Stimulated activated CD8-positive, alpha-beta memory T cell treated with anti-CD3 and anti-CD28 coated beads, Interleukin-4, amount 100 ng/mL, for 1 hour (primary cell): ENCODE measurements at places on chromosomes 1 and 21.

GRCh38 chr1:34532113-34532512 is 222.7 kb upstream of the GJB5 start:
- no peak for DNase-seq

DNA sequence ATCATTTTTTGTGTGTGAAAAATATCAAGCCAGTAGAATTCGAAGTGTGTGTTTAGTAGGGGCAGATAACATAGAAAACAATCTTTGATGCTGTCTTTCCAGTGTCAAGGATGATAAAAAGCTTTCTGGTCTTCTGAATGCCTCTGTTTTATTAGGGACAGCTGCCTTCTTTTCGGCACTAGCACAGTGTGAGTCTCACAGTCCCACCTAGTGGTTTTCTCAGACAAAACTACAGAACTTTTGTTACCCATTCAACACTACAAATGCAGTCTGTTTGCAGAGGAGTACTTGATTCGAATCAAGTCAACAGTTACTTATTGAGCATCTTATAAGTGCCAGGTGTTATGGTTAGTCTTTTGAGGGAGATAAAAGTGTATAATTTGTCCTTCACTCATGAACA is 30.6 kb upstream of the MCOLN3 start:
- no peak for DNase-seq

DNA sequence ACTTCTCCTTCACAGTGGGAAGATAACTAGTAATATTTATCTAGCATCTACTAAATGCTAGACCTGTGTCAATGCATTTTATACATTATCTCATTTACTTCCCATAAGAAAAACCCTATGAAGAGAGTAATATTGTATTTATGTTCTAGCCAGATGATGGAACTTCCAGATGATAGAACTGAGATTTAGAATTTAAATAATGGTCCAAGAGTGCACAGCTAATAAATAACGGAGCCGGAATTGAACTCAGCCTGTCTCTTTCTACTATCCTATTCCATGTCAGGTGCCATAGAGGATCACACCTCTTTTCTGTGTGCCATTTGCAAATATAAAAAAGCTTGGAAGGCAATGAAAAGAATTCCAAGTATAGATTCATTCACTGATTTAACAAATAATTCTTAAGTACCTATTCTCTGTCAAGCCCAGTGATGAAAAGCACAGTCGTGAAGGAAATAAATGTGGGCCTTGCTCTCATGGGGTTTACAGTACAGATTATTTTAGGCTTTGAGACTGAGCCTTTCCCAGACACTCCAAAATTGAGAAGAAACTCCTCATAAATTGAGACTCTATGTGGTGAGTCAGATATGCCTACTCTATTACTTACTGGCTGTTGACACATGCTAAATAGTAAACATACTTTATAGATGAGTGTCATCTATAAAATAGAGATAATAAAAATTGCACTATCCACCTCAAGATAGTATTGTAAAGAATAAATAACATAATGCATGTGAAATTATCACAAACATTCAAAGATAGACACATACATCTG is 378.0 kb upstream of the PRMT6 start:
- no peak for DNase-seq

DNA sequence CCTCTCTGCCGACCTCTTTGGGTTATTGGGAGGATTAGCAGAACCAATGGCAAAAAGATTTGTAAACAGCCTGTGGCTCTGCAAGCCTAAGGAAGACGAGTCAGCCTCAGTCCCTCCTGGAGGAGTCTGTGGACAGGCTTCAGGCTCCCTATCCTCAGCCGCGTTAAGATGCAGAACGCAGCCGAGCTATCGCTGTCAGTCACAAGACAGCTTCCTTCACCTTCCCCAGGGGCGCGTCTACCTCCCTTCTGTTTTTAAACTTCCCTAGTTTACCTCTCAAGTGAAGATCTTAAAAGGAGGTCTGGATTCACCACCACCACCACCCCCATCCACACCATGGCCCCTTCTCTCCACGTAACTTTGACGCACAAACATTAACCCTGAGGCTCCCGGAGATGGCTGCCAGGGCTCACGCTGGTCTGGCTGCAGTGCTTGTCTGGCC is 738 bp downstream of the CAMK1G start:
- DNase-seq, result no peak

DNA sequence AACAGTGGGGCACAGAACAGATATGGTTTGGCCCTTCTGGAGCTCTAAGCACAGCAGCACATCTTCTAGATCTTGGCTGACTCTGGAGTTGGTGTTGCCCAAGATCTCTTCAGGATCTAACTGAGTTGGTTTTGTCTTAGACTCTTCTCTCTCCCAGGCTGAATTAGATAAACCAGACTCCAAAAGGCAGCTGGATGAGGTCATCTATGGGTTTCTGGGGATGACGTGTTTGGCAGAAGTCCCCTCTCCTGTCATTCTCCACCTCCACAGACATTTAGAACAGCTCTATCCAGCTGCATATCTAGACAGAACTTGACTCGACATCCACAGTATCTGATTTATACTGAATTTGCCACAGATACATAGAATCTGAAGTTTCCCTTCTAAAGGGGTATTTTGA is 75.3 kb downstream of the ST6GALNAC5 start:
- no peak for DNase-seq

GRCh38 chr21:14088391-14088790 is 122.4 kb downstream of the LIPI start:
- DNase-seq, result no peak

DNA sequence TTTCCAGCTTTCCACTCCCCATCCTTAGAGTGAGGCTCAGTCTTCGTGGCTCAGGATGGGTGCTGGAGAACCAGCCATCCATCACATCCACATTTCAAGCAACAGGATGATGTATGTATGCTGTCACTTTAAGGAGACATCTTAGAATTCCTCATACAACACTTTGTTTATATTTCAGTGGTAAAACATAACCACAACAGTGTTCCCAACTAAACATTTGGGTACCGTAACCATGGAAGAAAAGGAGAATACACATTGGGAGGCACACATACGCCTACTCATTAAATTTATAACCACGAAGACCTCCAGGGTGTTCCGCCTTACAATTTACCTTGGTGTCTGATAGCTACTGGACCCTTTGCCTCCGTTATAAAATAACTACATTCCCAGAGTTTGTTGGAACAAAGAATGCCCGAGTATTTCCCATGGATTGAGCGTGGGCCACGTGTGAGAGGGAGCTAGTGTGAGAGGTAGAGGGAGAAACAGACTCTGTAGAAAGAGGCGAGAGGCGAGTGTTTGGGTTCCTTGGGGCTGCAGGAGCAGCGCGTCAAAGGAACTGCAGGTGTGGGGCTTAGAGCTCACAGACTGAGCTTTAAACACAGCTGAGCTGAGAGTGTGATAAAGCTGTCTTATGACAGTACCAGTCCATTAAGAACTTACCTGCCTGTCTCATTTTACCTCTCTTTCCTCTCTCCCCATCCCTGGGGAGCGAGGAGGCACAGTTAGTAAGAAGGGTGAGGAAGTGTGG is 111.5 kb upstream of the USP24 start:
- no peak for DNase-seq

GRCh38 chr1:171798765-171799164 is 17.3 kb downstream of the METTL13 start:
- no peak for DNase-seq

GRCh38 chr1:72649991-72650390 is 367.7 kb upstream of the NEGR1 start:
- no peak for DNase-seq

GRCh38 chr1:201748335-201748734 is 80.6 kb upstream of the IPO9 start:
- DNase-seq, result no peak
